ENCODE measurements at places on chromosomes 4 and X.

DNA sequence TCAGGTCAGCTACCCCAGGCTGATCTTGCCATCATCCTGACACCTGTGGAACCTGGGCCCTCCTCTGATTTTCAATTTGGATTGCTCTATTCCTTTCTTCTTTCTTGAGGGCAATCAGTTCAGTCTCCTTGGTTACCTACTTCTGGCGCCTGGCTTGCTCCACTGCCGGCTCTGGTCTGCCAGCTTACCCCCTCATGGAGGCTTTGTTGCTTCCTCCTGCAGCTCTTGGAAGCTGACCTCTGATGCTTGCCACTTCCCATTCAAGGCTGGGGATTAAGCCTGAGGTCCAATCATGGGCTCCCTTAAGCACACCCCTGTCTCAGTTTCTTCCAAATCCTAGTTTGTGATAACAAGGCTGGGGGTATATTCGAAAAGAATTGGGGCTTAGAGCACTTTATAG, 5.4 kb downstream of the TMEM154 start:
- DNase-seq, result no peak

GRCh38 chrX:20965270-20966044, 408.8 kb upstream of the CNKSR2 start:
- no peak for DNase-seq

DNA sequence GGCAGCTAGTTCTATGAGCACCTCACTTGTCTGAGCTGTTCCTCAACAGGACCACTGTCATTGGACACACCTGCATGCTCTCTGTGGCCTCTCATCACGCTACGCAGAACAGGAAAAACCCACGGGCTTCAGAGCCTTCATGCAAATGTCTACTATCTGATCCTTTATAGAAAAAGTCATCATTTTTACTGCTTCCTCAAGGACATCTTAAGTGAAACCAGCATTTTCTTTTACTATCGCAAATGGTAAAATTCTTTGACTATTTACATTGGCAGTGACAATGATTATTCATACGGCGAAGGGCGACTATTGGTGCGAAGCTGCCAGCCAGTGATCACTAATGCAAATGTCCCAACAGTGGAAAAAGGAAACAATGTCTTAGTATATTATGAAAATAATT, 147.0 kb downstream of the AFAP1 start:
- no peak for DNase-seq

- DNase-seq, result no peak
Measured at GRCh38 chr4:137649711-137650450, 117.6 kb upstream of the PCDH18 start.

DNA sequence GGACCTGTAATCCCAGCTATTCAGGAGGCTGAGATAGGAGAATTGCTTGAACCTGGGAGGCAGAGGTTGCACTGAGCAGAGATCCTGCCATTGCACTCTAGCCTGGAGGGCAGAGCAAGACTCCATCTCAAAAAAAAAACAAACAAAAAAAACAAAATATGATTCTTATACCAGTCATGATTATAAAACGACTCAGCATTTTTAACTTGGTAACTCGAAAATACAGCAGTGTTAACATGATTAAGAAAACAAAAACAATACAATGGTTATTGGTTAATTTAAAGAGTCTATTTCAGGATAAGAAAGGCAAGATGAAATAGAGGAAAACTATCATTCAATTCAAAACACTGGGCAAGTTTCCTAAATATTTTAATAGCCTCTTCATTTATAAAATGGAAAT, 865.3 kb downstream of the PCDH7 start:
- DNase-seq, result no peak

GRCh38 chrX:39672405-39672804, 425.4 kb downstream of the BCOR start:
- no peak for DNase-seq

GRCh38 chr4:162347156-162347841, 183.5 kb upstream of the FSTL5 start:
- DNase-seq, result no peak

Data from hematopoietic multipotent progenitor cell treated with erythropoietin and hydrocortisone succinate and interleukin-3 and kit ligand, for 8 days (in vitro differentiated cells).